ENCODE measurements at places on chromosomes 2 and 18. TPM values are rescaled to one million over a fixed set of nuclear protein-coding genes. Genes with fewer than 3 reads are reported as not detected.

GAL3ST2 gene
- 0.48 TPM for total RNA-seq

ALPI gene
- not detected for total RNA-seq

CRACDL gene
- total RNA-seq: 0.72 TPM

TUBB6 gene
- total RNA-seq: 97.7 TPM

OST4 gene
- total RNA-seq: 270 TPM

ZDBF2 gene
- 5.9 TPM for total RNA-seq

RNF152 gene
- total RNA-seq: 0.03 TPM

FOXI3 gene
- total RNA-seq: not detected

LIMS3 gene
- 0.69 TPM for total RNA-seq

DNA sequence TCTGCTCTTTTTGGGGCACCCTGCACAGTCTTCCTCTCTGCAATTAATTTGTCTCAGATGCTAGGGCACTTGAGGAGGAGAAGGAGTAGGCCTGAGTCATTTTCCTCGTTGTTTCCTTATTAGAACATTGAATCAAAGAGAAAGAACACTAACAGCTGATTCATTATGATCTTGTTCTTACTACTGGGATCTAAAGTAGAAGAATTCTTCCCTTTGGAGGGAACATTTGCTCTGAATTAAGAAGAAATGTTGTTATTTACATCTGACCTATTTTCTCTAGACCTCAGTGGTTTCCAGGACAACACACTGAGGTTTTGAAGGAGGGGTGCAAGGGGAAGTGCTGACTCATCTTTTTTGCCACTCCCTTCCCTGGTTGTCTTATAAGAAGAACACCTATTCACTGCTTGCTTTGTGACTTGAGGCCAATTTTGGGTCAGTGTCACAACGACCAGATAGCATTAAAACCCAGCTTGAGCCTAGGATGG, 24.3 kb upstream of the STAT1 start:
- no peak for DNase-seq
- no peaks in the 10 kb centered on the region for H3K4me1 ChIP-seq
- H3K27me3 ChIP-seq: no peaks in the 10 kb centered on the region
- no peaks in the 10 kb centered on the region for H3K36me3 ChIP-seq
- H3K27ac ChIP-seq: no peak overlapping the region

DNA sequence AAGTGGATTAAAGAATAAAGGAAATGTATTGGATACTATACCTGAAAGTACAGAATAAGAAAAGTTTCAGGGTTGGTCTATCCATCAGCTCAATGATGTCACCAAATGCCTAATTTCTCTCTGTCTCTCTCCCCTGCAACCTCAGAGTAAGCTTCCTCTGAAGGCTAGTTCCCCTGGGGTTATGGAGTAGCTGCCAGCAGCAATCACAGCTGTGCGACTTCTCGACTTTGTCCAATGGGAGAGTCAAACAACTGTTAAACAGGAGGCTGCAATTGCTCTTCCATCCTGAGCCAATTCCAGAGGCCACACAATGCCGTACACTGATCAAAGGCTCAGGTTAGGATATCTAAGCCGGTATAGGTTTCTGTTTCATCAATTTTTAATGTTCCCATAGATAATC, 95.3 kb upstream of the FANCL start:
- DNase-seq: no peak
- H3K36me3 ChIP-seq: no peaks in the 10 kb centered on the region
- H3K27me3 ChIP-seq: no peaks in the 10 kb centered on the region
- H3K4me3 ChIP-seq: no peak overlapping the region
- H3K27ac ChIP-seq: no peak overlapping the region

DNA sequence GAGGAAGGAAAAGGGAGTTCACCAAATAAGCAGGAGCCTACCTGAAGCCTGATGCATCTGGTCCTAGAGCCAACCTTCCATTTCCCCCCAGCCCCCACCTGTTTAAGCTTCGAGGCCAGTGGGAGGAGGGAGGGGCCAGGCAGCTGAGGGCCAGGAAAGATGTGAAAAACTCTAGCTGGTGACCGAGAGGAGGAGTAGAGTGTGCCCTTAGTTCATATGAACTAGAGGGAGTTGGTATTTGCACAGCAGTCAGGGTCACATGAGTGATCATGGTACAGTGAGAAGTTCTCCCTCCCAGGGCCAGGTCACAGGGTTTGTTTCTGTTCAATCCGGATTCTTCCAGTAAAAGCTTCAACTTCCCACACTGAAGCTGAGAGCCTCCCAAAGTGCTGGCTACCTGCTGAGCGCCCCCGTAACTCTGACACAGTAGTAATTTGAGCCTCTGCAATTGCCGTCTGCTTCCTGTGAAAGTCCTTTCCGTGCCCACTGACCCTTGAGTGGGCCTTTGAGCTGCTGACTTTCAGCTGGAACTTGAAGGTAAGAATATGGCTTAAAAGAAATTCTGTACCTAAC, at the start of gene SULT1C2:
Gene SULT1C2 (plus strand): TSS at position 362 of the 573 bp plus-strand sequence. CDS start 4,773 bp downstream, outside the sequence.
- DNase-seq: no peak
- no peaks in the 10 kb centered on the region for H3K27me3 ChIP-seq
- H3K4me1 ChIP-seq: no peaks in the 10 kb centered on the region

DNA sequence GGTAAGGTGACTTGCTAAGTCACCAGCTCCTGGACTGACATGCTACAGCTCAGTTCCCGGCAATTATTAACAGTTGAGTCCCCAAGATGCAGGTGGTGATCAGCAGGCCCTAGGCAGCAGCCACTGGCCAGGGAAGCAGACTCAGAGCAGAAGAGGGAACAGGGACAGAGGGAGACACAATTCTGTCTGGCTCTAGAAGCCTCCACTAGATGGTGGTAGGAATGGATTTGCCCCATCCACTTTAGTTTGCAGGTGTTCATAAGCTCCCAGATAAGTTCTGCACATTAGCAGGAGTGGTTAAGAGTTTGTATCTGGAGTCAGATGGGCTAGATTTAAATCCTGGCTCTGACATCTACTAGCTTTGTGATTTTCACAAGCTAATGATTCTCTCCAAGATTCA, 25.5 kb upstream of the SLC1A4 start:
- H3K36me3 ChIP-seq: no peaks in the 10 kb centered on the region
- H3K4me3 ChIP-seq: no peak overlapping the region
- no peaks in the 10 kb centered on the region for H3K4me1 ChIP-seq
- DNase-seq: no peak

- no peaks in the 10 kb centered on the region for H3K27me3 ChIP-seq
- no peak overlapping the region for H3K4me3 ChIP-seq
- DNase-seq: no peak
- no peak overlapping the region for H3K27ac ChIP-seq
Measured at GRCh38 chr2:47512581-47513083, 109.7 kb downstream of the MSH2 start.

GRCh38 chr2:120912101-120912985, 176.7 kb downstream of the GLI2 start:
- H3K4me1 ChIP-seq: no peaks in the 10 kb centered on the region
- H3K4me3 ChIP-seq: no peak overlapping the region
- DNase-seq: no peak
- H3K27me3 ChIP-seq: peaks cover 6% of the 10 kb centered on the region
- no peaks in the 10 kb centered on the region for H3K36me3 ChIP-seq

DNA sequence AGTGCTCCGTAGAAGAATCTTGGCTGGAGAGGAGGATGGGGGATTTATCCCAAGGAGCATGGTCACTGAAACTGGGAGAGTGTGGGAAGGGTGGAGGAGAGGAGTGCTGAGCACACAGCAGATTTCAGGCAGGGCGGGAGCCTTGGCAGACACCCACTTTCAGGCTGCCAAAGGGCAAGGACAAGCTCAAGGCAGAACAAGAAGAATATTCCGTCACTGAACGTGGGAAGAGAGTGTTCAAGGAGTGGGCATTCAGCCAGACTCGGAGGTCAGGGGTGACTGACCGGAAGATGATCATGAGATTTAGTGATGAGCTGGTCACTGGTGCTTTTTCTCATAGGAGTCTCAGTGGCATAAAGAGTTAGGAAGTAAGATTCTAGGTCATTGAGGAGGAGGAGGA, 136.2 kb upstream of the RASGRP3 start:
- H3K27me3 ChIP-seq: no peaks in the 10 kb centered on the region
- DNase-seq: no peak
- H3K4me3 ChIP-seq: no peak overlapping the region

DNA sequence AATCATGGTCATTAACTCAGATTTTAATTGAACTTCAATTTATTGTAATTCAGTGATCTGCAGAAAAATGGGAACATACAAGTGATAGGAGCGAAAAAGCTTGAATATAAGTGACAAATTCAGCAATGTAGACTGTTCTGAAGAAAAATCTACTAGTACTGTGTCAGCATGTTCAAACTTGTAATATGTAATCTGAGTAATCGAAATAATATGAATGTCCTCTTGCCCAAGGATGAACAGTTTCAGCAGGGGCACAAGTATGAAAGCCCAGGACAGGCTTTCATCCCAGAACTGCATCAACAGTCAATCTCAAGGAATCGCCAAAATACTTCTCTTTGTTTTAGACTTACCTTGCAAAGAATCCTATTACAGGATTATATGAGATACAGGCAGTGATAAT, 1110.5 kb downstream of the LRP1B start:
- H3K27me3 ChIP-seq: no peaks in the 10 kb centered on the region
- no peaks in the 10 kb centered on the region for H3K36me3 ChIP-seq
- no peak for DNase-seq
- H3K4me1 ChIP-seq: no peaks in the 10 kb centered on the region
- no peak overlapping the region for H3K27ac ChIP-seq
- H3K4me3 ChIP-seq: no peak overlapping the region

- no peaks in the 10 kb centered on the region for H3K4me1 ChIP-seq
- no peak overlapping the region for H3K4me3 ChIP-seq
- H3K36me3 ChIP-seq: no peaks in the 10 kb centered on the region
- H3K27ac ChIP-seq: no peak overlapping the region
Measured at GRCh38 chr18:78871618-78872017, 108.0 kb upstream of the SALL3 start.

DNA sequence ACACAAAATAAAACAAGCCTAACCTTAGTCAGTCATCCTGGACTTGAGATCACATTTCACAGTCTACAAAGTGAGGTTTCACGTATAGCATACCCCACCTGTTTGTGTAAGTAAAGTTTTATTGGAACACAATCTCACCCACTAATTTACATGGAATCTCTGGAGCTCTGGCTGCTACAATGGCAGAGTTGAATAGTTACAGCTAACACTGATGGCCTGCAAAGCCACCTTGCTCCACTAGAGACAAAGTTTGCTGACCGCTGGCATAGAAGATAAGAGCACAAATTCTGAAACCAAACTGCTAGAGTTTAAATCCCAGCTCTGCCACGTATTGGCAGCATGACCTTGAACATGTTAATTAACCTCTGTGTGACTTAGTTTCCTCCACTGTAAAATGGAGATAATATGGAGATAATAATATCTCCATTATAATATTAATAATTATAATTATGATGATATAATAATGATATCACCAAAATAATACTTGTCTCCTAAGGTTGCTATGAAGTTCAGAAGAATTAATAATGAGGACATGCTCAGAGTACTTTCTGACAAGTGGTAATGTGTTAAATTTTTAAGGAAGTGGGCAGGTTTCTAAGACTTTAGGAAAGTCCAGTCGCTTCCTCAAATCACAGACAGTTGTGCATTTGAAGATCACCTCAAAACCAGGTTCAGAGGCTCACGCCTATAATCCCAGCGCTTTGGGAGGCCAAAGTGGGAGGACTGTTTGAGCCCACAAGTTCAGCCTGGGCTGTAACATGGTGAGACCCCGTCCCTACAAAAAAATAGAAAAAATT, 204.6 kb downstream of the SH3RF3 start:
- DNase-seq: no peak
- H3K4me3 ChIP-seq: no peak overlapping the region
- H3K4me1 ChIP-seq: peaks cover 35% of the 10 kb centered on the region

DNA sequence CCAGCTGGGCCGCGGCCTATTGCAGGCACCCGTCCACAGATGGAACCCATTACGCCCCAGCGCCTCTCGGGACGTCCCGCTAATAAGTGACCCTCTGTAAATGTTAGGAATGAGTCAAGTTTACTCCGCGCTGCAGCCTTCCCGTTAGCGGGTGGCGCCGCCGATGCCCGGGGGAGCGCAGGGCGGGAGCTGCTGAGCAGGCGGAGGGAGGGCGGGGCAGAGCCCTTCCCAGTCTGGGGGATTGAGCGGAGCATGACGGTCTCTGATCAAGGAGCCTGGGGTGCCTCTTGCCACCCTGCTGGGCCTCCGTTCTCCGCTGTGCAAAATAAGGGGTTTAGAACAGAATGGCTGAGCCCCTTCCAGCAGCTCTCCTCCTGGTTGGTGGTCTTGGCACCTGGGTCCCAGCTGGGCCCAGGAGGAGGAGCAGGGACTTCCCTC, 10.5 kb downstream of the CROCC2 start:
- DNase-seq: no peak
- H3K27ac ChIP-seq: no peak overlapping the region
- no peak overlapping the region for H3K4me3 ChIP-seq
- no peaks in the 10 kb centered on the region for H3K4me1 ChIP-seq
- peaks cover 3% of the 10 kb centered on the region for H3K27me3 ChIP-seq
- H3K36me3 ChIP-seq: no peaks in the 10 kb centered on the region

DNA sequence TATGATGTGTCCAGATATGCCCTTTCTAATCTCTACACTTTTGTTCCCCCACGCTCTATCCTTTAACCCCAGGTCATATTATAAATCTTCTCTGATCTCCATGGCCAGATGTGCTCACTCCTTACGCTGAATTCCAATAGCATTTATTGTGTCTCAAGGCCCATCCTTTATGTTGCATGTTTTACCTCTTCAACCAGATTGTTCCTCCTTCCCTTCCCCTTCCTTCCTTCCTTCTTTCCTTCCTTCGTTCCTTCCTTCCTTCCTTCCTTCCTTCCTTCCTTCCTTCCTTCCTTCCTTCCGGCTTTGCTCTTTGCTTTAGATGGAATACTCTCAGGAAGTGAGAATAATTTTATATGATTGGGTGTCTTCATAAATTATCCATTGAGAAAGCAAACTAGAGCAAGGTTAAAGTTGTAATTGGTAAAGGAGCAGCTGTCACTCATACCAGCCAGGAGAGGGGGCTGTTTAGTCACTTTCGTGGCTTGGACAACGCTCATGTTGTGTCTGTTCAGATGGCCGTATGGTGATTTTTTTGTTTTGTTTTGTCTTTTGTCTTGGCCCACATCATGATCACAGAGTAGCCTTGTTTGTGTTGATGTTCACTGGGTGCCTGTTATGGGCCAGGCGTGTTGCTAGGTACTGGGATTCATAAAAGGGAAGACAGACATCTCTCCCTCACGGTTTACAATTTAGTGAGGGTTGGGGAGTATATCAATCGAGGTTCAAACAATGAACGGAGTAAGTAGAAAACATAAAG, 68.0 kb downstream of the DAW1 start:
- no peaks in the 10 kb centered on the region for H3K27me3 ChIP-seq
- DNase-seq: no peak
- no peak overlapping the region for H3K27ac ChIP-seq

GRCh38 chr2:46460241-46460921, 19.0 kb upstream of the TMEM247 start:
- no peak overlapping the region for H3K27ac ChIP-seq
- DNase-seq: no peak
- no peaks in the 10 kb centered on the region for H3K27me3 ChIP-seq
- H3K36me3 ChIP-seq: no peaks in the 10 kb centered on the region
